ENCODE measurements at places on chromosomes 7 and 10. TPM values are rescaled to one million over a fixed set of nuclear protein-coding genes. Genes with fewer than 3 reads are reported as not detected.
A peak's percentile ranks its signal among the peaks of the same experiment; 100 is the strongest.

The PVRIG gene
- total RNA-seq = not detected

GRCh38 chr7:110868458-110868857 lies 222.5 kb upstream of the LRRN3 start:
- no peaks in the 10 kb centered on the region for H3K36me3 ChIP-seq
- H3K27ac ChIP-seq = no peak overlapping the region
- no peaks in the 10 kb centered on the region for H3K4me1 ChIP-seq
- H3K27me3 ChIP-seq = no peaks in the 10 kb centered on the region

- H3K27ac ChIP-seq = no peak overlapping the region
- H3K4me3 ChIP-seq = no peak overlapping the region
- peaks cover 5% of the 10 kb centered on the region for H3K36me3 ChIP-seq
These were observed 39.4 kb downstream of the ABLIM1 start for GRCh38 chr10:114618722-114619121.

DNA sequence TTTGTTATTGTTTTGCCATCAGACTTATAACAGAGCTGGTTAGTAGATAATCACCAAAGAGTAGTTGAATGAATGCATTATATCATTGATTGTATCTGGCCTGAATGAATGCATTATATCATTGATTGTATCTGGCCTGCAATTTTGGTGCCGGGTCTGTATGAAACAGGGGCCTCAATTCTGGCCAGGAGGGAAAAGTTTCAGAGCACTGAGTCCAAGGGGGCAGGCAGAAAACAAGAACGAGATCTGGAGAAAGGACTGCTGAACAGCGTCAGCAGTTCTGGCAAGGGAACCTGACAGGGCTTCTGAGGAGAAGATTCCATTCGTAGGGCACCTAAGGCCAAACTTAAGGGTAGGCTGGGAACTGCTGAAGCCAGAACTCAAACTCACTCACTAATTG lies 128.0 kb downstream of the SEMA3C start:
- DNase-seq = no peak
- no peaks in the 10 kb centered on the region for H3K27me3 ChIP-seq
- H3K4me1 ChIP-seq = no peaks in the 10 kb centered on the region
- no peak overlapping the region for H3K27ac ChIP-seq

DNA sequence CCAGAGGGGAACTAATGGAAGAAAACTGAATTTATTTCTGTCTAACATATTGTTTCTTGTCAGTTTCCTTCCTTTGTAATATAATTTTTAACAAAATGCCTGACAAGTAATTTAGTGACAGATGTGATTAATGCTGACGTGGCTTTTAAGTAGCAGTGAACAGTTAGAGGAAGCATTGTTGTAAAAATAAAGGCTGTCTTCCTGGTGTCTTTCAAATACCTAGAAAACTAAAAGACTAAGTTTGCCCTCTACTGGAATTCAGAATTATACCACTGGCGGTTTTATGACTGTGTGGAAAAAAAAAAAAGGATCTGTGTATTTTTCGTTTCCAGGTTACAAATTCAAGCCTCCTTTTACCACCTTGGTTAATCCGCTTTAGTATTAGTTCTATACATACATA lies 217.1 kb upstream of the DPP6 start:
- H3K27me3 ChIP-seq = no peaks in the 10 kb centered on the region
- no peak overlapping the region for H3K27ac ChIP-seq
- DNase-seq = no peak
- H3K4me3 ChIP-seq = no peak overlapping the region
- no peaks in the 10 kb centered on the region for H3K36me3 ChIP-seq

GRCh38 chr7:17968791-17969715 lies 28.8 kb upstream of the SNX13 start:
- H3K36me3 ChIP-seq = no peaks in the 10 kb centered on the region
- no peaks in the 10 kb centered on the region for H3K27me3 ChIP-seq
- H3K27ac ChIP-seq = peak overlapping the region; percentile 21
- DNase-seq = no peak
- no peak overlapping the region for H3K4me3 ChIP-seq

DNA sequence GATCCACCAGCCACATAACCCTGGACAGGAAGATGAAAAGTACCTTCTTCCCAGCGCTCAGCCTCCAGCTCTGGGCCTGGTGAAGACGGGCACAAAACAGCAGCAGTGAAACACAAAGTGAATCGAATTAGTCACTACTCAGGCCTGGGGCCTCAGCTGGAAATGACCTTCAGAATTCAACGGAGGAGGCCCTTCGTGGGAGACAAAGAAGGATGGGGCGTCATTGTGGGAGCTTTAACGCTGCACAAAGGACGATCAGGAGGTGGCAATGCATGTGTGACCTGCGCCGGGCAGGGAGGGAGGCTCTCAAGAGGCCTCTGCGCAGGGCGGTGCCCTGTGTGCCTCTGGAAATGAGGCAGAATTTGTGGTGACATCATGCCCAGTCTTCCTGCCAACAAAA lies 161.9 kb downstream of the DNAJB6 start:
- H3K27ac ChIP-seq = no peak overlapping the region
- no peaks in the 10 kb centered on the region for H3K36me3 ChIP-seq
- no peak for DNase-seq
- H3K4me1 ChIP-seq = no peaks in the 10 kb centered on the region

GRCh38 chr7:83394776-83395175 lies 232.1 kb upstream of the PCLO start:
- H3K27me3 ChIP-seq = no peaks in the 10 kb centered on the region
- no peaks in the 10 kb centered on the region for H3K36me3 ChIP-seq
- DNase-seq = no peak
- H3K27ac ChIP-seq = no peak overlapping the region

- peaks cover 80% of the 10 kb centered on the region for H3K4me1 ChIP-seq
- H3K36me3 ChIP-seq = peaks cover 31% of the 10 kb centered on the region
- H3K27ac ChIP-seq = peak overlapping the region; percentile 99
- H3K27me3 ChIP-seq = no peaks in the 10 kb centered on the region
- DNase-seq = peak; percentile 79
These were observed 6.5 kb downstream of the AGFG2 start for GRCh38 chr7:100545360-100546128.
